ENCODE measurements at places on chromosomes 3 and 15.

GRCh38 chr15:33112541-33113105 lies 81.9 kb downstream of the FMN1 start:
- no peak for DNase-seq

GRCh38 chr3:22292681-22293080 lies 541.7 kb upstream of the ZNF385D start:
- DNase-seq = no peak

- no peak for DNase-seq
These were observed 414.8 kb downstream of the AGBL1 start for GRCh38 chr15:86494475-86494874.

DNA sequence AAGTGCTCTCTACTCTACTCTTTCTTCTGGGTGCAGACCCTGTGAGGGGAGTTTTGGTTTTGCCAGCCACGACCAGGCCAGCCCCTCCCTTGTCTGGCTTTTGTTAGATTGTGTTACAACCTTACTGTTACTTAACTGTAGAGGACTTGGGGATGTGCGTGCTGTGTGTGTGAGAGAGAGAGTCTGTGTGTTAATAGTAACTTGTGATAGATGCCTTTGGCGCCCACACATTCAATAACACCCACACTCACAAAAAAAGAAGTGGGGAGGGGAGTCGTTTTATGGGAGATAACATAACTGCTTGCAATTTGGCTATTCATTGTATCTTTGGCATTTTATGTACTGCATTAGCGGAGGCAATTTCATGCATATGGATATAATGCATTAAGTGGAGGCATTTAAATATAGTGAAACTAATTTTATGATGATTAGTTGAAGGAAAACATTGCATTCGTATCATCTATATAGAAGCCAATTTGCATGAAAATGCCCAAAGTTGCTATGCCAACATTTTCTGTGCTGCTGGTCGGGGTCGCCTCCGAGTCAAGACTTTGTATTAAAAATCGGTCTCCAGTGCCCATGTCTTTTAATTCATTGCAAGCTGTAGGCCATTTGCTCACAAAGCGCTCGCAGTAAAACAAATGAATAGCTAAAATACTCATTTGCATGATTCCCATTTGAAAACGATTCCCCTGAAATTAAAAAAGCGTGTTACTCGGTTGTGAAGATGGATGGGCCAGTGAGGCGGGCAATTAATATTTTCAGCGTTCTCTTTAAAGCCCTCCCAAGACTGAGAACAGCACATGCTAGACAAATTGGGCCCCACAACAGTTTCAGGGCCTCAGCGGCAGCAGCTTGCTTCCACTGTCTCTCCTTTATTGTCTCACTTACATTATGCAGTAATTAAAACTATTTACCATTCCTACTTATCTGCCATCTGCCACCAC lies 158.5 kb upstream of the SMAD3 start:
- no peak for DNase-seq

GRCh38 chr3:40803311-40803710 lies 278.6 kb downstream of the ZNF621 start:
- no peak for DNase-seq

GRCh38 chr3:157393113-157393512 lies 43.5 kb upstream of the PTX3 start:
- DNase-seq = no peak

GRCh38 chr15:89118481-89118989 lies 30.3 kb downstream of the ABHD2 start:
- no peak for DNase-seq

- DNase-seq = no peak
These were observed 133.3 kb downstream of the MYLK start for GRCh38 chr3:123750659-123751420.

DNA sequence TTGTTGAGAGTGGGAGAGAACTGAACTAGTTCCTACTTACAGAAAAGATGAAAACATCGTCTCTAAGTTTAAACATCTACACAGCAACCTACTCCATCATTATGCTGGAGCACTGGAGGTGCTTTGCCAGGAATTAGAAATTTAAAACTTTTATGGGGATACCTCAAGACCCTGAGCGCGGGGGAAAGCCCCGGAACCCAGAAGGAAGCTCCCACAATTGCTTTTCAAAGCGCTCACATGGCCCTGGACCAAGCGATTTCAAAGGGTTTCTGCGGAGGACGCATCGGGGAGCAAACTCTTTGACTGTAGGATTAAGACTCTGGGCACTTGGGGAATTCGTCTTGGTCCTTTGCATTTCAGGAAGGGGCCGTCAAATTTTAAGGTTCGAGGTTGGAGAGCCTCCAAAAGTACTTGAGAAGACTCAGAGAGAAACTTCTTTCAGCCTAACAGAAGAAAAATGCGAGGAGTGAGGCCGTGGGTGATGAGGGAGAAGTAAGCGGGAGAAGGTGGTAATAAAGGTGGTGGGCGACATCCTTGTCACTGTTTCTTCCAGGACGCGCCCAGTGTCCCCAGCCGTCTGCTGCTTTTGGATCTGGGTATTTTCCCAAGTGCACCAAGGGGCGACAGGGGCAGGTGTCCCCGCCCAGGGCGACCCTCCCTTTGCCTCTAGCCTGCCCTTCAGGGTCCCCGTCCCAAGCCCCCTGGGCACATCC lies 591 bp downstream of the PROK2 start:
- no peak for DNase-seq

GRCh38 chr3:142077859-142078500 lies 71.4 kb downstream of the TFDP2 start:
- no peak for DNase-seq

DNA sequence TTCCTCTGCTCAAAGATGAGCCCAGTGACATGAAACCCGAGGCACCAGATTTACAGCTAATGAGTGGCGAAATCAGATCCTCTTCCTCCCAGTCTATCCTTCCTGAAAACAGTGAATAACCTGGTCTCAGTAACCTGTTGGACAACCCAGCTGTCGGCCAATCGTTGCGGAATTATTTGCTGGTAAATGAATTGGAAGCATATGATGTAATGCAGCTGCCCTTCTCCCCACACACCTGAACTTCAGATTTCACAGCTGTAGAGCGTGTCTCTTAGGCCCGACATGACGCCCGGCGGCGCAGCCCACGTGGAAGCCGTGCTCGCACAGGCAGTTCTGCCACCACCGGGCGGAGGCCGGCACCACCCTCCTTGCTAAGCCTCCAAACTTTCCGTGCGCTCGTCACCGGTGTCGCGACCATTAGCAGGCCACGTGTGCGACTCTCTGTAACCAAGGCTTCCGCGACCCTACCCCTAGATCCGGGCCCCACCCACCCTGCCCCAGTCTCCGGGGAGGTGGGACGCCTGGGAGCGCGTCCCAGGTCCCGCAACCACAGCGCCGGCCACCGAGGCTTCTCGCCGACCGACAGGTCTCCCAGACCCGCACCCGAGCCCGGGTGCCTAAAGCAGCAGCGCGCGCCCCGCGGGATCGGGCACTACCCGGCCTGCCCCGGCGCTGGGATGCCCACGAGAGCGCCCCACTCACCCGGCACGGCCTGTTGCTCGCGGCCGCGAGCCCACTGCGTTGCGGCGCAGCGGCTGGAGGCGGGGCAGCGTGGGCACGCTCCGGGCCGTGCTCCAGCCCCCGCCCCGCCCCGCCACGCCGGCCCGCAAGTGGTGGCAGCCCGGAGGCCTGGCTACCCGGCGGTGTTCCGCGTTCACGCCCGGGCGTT lies at the start of gene RIOX2:
Gene RIOX2, minus strand, starts transcription at position 753 of the 889 bp plus-strand sequence. CDS start 4,838 bp downstream, outside the sequence.
- DNase-seq = peak; percentile 74

DNA sequence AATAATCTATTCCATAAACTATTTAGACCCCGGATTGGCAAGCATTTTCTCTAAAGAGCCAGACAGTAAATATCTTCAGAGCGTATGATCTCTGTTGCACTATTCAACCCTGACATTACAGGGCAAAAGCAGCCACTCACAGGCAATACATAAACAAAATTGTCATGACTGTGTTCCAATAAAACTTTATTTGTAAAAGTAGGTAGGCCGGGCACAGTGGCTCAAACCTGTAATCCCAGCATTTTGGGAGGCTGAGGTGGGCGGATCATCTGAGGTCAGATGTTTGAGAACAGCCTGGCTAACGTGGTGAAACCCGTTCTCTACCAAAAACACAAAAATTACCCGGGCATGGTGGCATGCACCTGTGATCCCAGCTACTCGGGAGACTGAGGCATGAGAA lies 66.5 kb downstream of the ADAMTS9 start:
- no peak for DNase-seq

DNA sequence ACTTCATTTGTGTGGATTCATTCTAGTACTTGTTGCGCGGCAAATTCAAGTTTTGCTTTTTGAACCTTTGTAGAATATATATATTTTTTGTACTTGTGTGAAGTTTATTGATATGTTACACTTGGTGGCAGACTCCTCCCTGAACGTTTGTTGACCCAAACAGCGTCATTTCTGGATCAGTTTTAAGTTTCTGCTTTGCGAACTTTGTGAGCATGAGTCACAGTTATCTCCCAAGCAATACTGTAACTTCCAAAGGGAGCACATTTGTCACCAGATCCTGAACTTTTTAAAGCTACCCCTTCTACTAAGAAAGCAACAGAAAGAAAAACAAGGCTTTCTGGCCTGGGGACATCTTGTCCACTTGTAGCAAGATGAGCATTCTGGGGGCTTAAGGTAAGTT lies 74.8 kb upstream of the CACNA2D3 start:
- DNase-seq = no peak

GRCh38 chr3:64463981-64464380 lies 223.8 kb downstream of the ADAMTS9 start:
- no peak for DNase-seq

GRCh38 chr3:144590854-144591253 lies 619.2 kb downstream of the DIPK2A start:
- no peak for DNase-seq

DNA sequence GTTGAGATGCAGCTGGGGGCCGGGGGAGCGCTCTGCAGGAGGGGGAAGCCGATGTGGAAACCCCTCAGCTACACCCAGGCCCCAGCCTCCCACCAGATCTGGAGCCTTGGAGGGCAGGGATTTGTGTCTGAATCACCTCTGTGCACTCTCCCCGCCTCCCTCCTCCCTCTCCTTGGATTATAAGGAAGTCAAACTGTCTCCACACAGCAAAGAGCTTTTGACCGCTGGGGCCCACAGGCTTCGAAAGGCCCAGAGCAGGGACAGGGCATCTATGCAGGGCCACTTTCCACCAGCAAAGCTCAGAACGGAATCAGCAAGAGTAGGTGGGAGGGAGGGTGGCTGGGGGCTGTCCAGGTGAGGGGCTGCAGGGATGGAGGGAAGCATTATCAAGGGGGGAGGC lies 68.9 kb downstream of the IQSEC1 start:
- no peak for DNase-seq

DNA sequence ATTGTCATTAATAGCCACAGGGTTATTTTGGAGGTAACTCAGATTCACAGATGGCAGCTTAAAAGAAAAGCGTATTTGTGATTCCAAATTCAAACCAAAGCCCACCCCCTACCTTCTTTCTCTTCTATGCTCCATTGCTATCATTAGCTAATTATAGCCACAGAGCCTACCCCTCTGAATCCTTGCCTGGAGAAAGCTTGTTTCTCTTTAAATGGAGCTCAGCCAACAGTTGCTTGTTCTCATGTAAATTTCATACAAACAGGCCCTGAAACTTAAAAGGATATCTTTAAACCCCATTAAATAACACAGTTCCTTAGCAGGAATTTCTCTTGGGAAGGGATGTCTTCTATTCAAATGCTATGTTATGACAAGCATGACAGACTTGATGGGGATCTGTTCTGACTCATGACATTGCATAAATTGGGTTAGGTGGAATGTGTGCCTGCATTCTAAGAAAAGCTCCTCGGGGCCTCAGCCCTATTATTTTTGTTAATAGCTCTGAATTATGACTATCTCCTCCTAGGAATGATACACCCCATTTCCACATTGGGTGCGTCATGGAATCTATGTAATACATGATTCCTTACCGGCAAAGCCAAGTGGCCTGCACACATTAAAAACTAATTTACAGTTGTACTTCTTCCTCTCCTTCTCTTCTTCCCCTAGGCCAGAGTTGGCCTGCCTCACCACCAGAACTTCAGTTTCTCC lies 265.8 kb downstream of the TAFA4 start:
- no peak for DNase-seq

- DNase-seq = no peak
These were observed 174.0 kb upstream of the TP63 start for GRCh38 chr3:189457201-189457607.

DNA sequence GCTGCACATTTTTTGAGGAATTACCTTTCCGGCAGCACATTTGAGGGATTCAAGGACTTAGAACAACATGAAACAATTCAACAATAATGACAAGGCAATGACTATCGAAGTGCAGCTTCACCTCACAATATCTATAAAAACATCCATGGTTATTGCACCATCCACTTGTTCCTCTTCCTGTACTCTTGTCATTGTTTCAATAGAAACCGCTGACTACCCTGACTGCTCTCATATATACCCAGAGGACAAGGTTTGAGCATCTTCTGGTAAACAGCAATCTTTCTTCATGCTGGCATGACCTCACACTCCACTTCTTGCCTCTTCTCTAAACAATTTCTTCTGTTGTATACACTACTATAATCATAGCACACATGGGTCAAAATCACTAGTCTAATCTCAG lies 864.9 kb downstream of the FHIT start:
- DNase-seq = no peak

DNA sequence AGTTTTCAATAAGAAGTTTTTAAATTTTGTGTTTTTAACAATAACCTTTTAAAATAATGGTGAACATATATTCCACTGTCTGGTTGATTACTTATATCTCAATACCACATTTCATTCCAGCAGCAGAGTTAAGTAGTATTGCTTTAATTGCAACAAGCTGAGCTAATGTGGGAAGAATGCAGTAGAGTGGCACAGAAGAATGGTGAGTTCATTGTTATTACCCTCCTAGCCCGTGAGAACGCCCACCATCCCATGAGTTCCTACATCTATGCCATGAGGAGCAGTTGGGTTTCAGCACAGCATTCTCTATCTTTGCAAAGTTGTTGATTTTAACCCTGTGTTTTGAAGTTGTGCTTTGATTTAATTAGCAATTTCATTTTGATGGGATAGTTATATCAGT lies 17.8 kb upstream of the NR2E3 start:
- DNase-seq = no peak

GRCh38 chr15:63601026-63601703 lies 4.0 kb downstream of the FBXL22 start:
- DNase-seq = peak; percentile 58

DNA sequence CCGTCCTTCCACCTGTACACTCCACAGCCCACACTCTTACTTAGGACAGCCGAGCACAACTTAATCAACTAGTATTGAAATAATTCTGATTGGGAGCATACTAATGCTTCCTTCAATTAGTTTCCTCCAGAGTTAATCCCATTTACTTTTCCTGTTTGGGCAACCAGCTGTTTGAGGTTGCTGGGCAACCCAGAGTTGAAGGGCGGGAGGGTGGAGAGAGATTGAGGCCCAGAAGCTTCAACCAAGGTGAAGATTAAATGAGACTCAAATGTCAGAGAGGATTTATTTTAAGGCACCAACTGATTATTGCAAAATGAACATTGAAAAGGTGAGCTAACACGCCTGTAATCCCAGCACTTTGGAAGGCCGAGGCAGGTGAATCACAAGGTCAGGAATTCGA lies 428.5 kb upstream of the SEMA6D start:
- DNase-seq = no peak

GRCh38 chr15:73352082-73352481 lies 16.7 kb downstream of the HCN4 start:
- no peak for DNase-seq

- DNase-seq = no peak
These were observed 2.7 kb downstream of the ARPP21 start for GRCh38 chr3:35641920-35642527.

Data from activated T-helper 9 cell treated with anti-CD3 and anti-CD28 coated beads, Interleukin-2, amount 50 U/mL, for 16 hours (primary cell).